ENCODE measurements at places on chromosomes 12 and 14. TPM values are rescaled to one million over a fixed set of nuclear protein-coding genes. Genes with fewer than 3 reads are reported as not detected.

TMEM119 gene
- total RNA-seq: 0.20 TPM

CLEC2D gene
- 7.1 TPM for total RNA-seq

TMEM233 gene
- total RNA-seq: not detected

BBS10 gene
- total RNA-seq: 8.2 TPM

FAM186B gene
- 0.21 TPM for total RNA-seq

FBLN5 gene
- 4.0 TPM for total RNA-seq

SERPINA12 gene
- total RNA-seq: not detected

RNASE7 gene
- total RNA-seq: not detected

KRT73 gene
- total RNA-seq: not detected

PLEKHD1 gene
- 1.0 TPM for total RNA-seq

KRT80 gene
- 0.11 TPM for total RNA-seq

- DNase-seq: no peak
These were observed 28.5 kb upstream of the NXPH4 start for GRCh38 chr12:57188090-57188425.

- DNase-seq: no peak
These were observed 48.0 kb upstream of the TRAF3 start for GRCh38 chr14:102729268-102729667.

DNA sequence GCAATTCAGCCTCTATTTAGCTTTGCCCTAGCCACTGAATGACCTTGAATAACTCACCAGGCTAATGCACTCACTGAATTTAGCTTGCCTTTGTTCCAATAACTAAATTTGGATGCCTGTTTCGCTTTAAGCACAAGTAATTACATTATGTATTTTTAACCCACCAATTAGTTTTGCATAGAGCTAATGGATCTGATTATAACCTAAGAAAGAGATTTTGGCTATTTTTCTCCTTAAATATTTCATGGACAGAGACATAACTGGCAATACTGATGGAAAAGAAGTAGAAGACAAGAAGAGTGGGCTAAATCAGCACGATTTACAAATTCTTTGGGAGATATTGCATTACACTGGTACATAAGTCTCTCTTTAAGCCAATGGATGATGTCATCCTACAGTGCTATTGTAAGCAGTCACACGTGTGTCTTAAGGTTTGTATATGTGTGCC, 85.7 kb downstream of the AKAP6 start:
- DNase-seq: no peak

- DNase-seq: no peak
These were observed 30.9 kb downstream of the CLMN start for GRCh38 chr14:95288672-95289322.

DNA sequence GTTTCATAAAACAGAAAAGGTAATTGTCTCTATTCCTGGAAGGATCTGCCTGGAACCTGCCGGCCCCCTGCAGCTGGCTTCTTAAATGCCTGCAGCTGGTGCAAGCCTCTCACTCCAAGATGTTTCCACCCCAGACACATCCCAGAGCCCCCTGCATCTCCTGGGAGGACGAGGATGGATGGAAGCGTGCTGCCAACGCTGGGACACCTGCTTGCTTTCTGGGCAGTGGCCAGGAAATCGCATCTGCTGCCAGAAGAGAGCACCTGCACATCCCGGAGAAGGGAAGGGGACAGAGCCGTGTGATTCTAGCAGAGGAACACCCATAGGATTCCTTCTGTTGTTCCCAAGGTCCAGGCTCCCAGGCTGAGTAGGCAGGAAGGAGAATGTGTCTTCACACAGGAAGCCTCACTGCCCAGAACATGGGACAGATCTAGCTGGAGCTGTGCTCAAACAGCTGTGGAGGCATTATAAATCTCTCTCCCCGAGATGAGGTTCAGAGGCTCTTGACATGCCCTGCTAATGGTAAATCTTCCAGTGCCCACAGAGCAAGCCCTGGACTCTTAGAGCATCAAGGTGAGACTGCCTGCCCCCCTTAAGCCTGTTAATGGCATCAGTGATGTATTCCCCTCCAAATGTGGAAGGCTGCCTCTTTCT, 138.8 kb upstream of the MAP1LC3B2 start:
- no peak for DNase-seq

DNA sequence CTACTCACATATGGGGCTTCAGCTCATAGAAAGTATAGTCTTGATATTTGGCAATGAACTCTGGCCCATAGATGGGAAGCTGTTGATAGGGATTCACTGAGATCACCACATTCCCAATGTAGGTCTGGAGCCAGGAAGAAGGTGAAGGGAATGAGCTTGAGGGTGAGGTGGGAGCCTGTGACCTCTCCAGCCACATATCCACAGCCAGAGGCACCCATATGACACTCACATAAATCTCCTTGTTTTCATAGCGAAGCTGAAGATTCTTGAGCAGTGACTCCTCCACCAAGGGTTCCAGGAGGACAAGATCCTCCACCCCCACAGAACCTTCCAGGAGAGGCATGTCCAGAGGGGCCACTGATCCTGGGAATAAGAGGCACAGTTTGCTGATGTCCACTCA, 1.9 kb downstream of the MYO1A start:
- DNase-seq: no peak

GRCh38 chr14:52954346-52955214, 3.7 kb upstream of the FERMT2 start:
- DNase-seq: no peak

- DNase-seq: no peak
These were observed 28.1 kb downstream of the CLEC2D start for GRCh38 chr12:9697619-9698018.

GRCh38 chr12:55188573-55188972, 32.3 kb upstream of the OR10A7 start:
- DNase-seq: no peak

DNA sequence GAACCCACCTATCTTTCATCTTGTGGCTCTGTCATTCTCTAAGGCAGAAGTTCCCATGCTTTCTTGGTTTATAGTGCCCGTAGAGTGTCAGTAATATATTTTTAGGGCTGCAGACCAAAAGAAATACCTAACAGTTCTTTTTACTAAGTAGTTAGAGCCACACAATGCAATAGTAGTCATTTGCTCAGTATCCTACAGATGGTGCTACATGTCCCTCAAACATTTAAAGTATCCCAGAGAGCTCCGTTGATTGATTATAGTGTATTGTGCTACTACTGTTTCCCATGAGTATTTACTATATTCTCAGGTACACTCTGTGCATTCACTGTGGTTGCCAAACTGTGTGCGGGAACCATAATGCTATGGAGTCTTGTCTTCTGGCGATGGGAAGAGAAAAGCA, 4.7 kb upstream of the PLBD1 start:
- no peak for DNase-seq

GRCh38 chr12:32821710-32822109, 66.0 kb upstream of the YARS2 start:
- DNase-seq: no peak

- no peak for DNase-seq
These were observed 29.1 kb downstream of the LRRK2 start for GRCh38 chr12:40253936-40254335.

DNA sequence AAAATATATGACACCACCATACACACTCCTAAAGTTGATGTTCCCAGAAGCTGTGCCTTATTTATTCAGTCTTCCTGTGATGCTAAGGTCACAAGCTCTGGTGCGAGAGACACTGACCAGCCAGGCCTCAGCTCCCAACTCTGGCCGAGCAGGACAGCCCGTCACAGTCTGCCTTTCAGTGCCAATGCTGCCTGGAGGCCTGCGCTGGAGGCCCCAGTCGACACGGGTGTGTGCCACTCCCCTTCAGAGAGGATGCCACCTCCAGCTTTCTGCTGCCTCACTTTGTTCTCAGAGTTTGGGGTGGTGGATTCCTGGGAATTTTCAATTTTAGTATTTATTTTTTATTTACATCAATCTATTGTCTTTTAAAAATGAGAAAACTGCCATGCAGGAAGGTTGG, 7.3 kb upstream of the PAPLN start:
- no peak for DNase-seq

DNA sequence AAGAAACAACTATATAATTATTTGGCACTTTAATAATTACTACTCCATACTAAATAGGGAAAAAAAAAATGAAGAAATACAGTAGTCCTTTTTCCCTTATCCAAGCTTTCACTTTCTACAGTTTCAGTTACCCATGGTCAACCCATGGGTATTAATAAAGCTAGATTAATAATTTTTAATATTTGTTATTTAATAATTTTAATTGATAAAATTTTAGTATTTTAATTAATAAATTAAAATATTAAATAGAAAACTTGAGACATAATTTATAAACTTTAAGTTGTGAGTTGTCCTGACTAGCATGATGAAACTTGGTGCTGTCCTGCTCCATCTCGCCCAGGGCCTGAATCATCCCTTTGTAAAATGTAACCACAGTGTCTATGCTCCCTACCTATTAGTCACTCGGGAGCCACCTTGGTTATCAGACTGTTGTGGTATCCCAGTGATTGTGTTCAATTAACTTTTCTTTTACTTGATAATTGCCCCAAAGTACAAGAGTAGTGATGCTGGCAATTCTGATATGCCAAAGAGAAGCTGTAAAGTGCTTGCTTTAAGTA, 71.8 kb downstream of the PAWR start:
- DNase-seq: no peak

DNA sequence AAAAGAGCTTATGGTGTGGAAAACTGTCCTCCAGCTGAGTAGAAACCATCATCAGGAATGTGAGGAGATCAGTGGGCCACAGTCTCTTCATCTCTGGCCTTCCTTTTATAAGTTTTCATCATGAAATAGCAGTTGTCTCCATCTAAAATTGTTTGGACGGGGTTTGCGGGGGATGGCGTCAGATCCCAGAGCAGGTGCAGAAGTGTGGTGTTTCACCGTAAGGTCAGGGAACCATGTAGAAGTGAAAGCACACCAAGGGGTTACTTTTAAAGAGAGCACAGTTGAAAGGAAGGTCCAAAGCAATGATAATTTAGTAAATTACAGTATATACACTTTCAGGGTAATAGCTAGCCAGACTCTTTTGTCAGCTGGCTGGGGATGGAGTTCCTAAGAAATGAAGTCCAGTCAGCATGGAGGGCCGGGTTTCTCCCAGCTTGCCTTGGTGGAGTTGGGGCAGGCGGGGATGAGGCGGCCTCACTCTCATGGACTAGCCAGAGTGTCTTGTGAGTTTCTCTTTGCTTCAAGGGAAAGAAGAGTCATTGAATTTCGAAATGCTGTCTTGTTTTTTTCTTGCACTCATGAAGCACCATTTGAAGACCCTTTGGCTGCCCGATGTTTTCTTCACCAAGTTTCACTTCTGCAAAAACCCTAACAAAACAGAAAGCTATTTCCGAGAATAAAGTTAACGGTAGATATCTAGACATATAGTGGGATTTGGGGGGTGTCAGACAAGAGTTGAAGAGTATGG, 100.6 kb downstream of the ETV6 start:
- no peak for DNase-seq

- DNase-seq: no peak
These were observed 5.5 kb downstream of the AJUBA start for GRCh38 chr14:22976620-22977433.

- DNase-seq: no peak
These were observed 669.2 kb downstream of the DIO2 start for GRCh38 chr14:79542121-79542520.

DNA sequence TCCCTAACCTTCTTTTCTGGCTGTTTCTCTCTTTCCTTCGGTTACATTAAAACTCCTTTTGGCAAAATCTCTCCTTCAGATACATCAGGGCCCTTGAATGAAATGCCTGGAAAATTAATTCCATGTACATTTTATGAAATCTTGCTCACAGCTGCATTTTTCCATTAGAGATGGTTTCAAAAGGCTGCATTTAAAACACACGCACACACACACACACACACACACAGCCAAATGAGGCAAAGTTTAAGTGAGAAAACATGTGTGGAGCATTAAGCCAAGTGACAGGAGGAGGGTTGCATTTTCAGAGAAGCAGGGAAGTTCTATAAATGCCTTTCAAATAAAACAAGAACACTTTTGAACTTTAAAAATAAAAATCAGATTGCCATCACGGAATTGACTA, 216.4 kb downstream of the LRIG3 start:
- DNase-seq: no peak

- DNase-seq: no peak
These were observed 81.4 kb downstream of the RERGL start for GRCh38 chr12:18008642-18009041.

GRCh38 chr14:91858536-91859275, 8.6 kb downstream of the TC2N start:
- no peak for DNase-seq

DNA sequence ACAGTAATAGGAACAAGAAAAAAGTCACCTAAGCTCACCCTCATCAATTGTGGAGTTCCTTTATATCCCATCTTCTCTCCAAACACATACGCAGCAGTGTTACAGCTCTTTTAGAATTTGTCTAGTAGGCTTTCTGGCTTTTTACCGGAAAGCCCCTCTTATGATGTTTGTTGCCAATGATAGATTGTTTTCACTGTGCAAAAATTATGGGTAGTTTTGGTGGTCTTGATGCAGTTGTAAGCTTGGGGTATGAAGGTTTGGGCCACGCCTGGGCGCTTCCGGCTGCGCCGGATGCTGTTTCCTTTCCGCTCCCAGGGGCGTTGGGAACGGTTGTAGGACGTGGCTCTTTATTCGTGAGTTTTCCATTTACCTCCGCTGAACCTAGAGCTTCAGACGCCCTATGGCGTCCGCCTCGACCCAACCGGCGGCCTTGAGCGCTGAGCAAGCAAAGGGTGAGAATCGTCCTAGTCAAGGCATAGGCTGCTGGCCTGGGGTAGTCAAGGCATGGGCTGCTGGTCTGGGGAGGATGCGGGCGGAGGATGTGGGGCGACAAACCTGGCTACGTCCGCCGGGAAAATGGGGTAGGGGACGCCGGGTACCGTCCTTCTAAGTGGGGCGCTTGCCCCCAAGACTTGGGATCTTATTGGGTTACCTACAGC, at the start of the genes C12orf57 and RNU7-1:
TSS of gene C12orf57 (plus strand) at position 301 of the 659 bp plus-strand sequence. CDS start at position 401, 100 bp downstream.
TSS of gene RNU7-1 (plus strand) at position 95 of the 659 bp plus-strand sequence.
- DNase-seq: peak; percentile 76
